ENCODE measurements at places on chromosomes 4 and X.

DNA sequence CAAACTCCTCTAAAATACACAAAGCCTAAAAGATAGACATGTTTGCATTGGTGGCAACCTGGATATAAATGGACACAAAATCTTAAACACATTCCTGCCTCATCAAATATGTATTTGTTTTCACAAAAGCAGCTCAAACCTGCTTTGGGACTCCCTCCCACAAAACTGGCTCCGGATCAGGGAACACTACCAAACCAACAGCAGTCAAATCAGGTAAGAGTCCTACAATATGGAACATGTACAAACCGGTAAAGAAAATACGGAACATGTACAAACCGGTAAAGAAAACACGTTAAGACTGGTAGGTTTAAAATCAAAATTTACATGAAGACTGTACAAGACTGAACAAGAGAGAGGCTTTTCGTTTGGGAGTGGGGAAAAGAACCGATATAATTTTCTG, 4.3 kb downstream of the AMTN start:
- DNase-seq, result no peak

DNA sequence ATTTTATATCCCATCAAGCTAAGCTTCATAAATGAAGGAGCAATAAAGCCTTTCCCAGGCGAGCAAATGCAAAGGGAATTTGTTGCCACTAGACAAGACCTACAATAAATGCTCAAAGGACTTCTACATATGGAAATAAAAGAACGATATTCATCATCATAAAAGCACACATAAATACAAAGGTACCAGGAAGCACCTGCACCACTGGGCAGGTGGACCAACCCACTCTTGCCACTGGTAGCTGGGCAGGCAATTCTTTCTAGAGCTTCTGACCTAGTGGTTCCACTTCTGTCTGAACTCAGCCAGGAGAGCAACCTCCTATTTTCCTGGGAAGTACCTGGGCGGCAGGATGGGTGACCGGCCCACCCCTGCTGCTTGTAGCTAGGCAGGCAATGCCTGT, 237.2 kb upstream of the ITM2A start:
- no peak for DNase-seq

DNA sequence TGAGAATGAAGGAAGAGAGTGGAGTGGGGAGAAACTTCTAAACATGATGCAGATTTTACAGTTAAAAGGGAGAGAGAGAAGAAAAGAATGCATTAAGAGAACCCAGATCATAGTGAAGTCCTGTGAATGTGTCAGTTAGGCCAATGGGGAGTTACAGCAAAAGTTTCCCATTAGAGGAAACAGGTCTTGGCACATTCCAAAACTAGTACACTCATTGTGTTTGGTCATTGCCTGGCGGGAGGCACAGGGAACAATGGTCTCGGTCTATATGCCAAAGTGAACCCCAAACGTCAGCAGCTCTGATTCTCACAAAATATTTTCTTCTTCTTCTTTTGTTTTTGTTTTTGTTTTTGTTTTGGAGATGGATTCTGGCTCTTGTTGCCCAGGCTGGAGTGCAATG, 284.5 kb upstream of the CTSO start:
- no peak for DNase-seq

DNA sequence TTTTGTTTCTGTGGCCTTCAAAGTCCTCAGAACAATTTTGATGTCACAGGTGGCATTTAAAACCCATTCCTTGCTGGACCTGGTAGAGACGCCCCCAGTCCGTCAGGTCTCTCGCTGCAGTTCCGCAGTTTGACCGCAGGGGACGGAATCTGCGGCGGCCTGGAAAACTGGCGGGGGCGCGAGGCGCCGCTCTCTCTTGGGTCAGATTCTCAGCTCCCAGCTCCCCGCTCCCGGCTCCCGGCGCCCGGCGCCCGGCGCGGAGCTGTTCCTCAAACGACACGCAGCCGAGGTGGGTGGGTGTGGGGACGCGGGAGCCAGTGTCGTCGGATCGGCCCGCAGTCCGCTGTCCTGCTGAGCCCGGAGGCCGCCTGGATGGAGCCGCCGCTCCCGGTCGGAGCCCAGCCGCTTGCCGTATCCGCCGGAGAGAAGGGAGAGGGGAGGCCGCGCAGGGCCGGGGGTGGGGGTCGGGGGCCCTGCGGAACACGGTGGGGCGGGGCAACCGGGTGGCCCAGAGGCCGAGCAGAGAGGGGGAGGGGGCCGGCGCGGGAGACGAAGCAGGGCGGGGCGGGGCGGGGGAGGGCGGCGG, at the start of gene OCRL:
Gene OCRL (plus strand): TSS at position 192 of the 586 bp plus-strand sequence. CDS start 181 bp downstream, at position 373.
- DNase-seq, result peak; percentile 65

DNA sequence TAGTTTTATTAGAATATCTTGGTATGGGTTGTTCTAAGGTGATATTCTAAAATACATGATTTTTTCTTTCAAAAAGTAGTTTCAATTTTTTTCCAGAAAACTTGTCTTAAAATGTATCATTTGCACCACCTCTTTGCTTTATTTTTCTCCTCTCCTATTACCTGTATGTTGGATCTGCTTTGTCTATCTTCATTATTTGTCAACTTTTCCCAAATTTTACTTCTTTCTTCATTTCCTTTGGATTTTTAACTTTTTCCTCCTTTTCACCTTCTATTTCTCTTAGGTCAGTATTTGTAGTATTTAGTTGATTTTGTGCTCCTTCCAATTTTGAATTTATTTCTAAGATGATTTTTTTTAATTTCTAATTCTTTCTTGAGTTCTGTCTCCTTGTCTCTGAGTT, 169.6 kb downstream of the APBB2 start:
- no peak for DNase-seq

DNA sequence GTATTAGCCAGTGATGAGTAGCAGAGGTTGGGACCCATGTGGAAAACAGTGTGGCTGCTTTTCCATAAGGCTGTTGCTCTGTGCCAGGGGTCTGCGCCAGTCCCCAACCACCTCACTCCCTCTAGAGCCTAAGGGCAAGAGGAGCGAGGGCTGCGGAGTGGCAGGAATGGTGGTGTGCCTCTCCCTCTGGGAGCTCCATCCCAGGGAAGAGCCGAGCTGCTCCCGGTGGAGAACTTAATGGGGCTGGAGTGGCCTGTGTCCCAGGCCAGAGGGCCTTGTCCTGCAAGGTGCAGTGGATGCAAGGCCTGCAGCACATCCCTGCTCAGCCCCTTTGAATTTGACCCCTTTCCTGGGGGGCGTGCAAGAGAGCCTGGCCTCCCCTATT, 105.4 kb upstream of the GRXCR1 start:
- no peak for DNase-seq

DNA sequence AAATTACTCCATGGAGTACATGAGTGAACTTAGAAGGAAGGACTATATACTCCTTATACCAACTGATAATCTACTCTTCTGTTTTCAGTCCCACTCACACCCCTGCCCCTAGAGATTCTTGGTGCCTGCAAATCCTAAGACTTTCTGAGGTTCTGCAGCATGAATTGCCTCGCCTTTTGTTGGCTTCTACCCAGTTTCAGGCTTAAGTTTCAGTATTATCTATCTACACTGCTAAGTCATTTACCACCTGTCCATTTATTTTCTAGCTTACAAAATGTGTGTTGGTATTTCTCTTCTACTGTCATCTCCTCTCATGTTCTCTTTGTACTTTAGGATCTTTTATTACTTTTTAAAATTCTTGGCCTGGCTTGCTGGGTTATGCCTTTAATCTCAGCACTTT, 94.4 kb upstream of the AMOT start:
- no peak for DNase-seq

DNA sequence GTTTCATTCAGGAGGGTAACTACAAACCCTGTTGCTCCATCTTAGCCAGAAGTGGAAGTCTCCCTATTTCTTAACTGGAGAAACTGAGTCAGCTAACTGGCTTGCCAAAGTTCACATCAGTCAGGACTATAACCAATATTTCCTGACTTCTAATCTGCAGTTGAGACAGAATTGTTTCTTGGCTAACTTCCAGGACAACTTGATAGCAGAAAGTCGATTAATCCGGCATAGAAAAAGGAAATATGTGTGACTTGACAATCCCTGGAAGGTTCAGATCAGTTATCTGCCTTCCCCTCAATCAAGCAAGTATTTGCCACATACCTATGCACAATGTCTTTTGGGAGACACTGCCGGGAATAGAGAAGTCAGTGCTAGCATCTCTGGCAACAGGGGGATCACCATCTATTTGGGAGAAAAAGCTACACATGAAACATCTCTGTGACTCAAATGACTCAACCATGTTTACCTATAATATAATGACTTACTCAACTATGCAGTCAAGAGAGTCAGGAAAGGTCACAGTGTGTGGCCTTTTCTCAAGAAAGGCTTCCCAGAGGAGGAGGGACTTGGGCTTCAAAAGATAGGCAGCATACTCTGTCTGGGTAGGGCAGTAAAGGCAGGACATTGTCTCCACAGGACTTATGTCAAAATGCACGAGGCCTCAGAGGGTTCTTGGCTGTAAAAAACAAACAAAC, 12.4 kb upstream of the LONRF3 start:
- no peak for DNase-seq

DNA sequence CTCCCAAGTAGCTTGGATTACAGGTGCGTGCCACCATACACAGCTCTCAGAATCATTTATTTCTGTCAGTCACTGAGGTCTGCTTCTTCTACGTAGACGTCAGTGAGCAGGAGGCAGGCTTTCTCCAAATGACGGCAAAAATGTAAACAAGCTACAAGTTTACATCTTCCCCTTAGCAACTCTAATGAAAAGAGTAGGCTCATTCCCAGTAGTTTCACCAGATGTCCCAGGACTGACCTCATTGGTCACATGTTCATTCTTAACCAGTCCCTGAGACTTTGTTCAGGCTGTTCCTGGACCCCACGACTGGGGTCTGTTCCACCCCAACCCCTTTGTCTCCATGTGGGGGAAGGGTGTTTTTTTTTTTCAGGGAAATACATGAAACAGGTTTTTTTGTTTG, 67.1 kb downstream of the TENM3 start:
- DNase-seq, result no peak

GRCh38 chr4:19317377-19317776, 934.3 kb upstream of the SLIT2 start:
- DNase-seq, result no peak

GRCh38 chr4:31370866-31371465, 650.8 kb downstream of the PCDH7 start:
- DNase-seq, result peak; percentile 43

GRCh38 chrX:134969726-134970125, 21.1 kb upstream of the SMIM10 start:
- DNase-seq, result no peak

DNA sequence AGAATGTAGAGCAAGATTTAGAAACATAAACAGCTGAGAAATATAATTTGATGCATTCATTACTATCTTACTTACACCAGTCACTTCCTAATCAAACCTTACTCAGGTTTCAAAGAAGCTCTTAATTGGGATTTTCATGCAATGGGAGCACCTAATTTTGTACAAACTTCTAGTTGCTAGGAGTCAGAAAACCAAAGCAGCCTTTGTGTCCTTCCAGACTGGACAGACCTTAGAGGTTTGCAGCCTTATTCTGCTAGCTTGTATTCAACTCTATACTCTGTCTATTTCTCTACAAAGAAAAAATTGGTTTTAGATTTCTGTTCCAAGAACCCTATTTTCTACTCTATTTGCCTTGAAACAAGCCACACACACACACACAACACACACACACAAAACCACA, 19.4 kb downstream of the GABRA2 start:
- no peak for DNase-seq

DNA sequence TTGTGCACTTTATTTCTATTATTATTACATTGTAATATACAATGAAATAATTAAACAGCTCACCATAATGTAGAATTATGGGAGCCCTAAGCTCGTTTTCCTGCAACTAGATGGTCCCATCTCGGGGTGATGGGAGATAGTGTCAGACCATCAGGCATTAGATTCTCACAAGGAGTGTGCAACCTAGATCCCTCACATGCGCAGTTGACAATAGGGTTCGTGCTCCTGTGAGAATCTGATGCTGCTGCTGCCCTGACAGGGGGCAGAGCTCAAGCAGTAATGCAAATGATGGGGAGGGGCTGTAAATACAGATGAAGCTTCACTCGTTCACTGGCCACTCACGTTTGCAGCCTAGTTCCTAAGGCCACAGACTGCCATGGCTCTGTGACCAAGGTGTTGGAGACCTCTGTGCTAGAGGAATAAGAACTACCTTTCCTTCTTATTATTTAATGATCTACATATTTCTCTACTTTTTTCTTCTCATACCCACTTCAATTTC, 492.9 kb upstream of the INTU start:
- DNase-seq, result no peak

Measured in fibroblast of skin of back (primary cell).